ENCODE measurements at places on chromosomes 3 and 15.

GRCh38 chr3:171790898-171791691 is 19.2 kb downstream of the PLD1 start:
- no peak for DNase-seq

- no peak for DNase-seq
These were observed 10.3 kb downstream of the ATG7 start for GRCh38 chr3:11282250-11283138.

DNA sequence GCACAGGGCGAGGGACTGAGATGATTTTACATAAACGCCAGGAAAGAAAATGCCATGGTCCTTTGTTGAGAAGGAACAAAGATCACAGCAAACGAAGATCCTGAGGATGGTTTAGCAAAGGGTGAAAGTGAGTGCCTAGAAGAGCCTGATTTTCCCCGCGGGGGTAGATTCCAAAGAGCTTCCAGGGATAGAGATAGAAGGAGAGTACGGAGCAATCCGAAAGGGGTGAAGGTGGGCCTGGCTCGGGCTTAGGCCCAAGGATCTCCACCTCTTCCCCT is 977 bp downstream of the CDC25A start:
- no peak for DNase-seq

- no peak for DNase-seq
These were observed 1.5 kb downstream of the ACAD11 start for GRCh38 chr3:132657869-132658747.

- no peak for DNase-seq
These were observed 90.1 kb downstream of the NEK10 start for GRCh38 chr3:27279123-27279522.

DNA sequence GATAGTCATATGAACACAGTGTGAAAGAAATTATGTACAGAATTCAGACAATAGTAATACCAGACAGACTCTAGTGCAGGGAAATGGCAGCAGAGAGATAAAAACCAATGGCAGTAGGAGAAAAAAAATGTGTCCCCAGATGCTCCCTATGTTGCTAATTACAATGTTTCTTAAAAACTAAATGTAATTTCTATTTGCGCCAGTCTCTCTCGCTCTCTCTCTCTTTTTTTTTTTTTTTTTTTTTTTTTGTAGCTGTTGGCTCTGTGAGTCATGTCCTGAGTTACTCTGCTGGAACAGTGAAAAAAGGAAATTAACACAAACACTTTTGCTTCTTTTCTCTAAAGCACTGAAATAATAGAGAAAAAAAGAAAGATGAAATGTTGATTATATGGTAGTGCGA is 871.9 kb downstream of the GBE1 start:
- no peak for DNase-seq

- no peak for DNase-seq
These were observed 33.1 kb upstream of the FBXL22 start for GRCh38 chr15:63564093-63564492.

DNA sequence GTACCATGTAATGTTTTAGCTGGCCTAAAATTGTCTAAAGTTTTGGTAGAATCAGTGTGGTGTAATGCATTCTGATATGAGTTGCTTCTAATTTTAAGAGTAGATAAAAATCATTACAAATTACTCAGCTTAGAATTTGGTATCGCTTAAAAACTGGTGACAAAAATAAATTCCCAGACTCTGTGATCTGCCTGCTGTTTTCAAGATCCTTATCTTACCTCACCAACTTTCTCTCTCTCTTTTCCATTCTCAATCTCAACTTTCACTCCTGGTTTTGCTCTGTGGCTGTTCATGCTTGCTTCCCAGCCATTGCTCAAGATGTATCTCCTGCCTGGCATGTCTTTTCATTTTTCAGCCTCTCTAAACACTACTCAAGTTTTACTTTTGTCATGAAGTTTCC is 45.7 kb downstream of the TCF12 start:
- no peak for DNase-seq

DNA sequence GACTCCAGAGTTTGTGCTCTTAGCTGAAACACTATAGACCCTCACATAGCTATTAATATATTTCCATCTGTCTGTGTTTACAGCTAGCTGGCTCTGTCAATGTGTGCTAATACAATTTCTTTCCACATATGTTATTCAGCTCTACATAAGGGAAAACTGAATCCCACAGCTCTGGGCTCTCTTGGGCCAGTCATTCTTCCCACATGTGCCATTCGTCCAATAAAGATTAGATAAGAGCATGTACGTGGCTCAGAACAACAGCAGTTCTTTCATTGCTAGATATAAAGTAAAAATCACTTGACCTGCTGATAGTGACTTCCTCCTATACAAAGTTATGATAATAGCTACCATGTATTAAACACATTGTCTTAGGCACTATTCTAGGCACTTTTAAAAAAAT is 2.8 kb upstream of the ILDR1 start:
- DNase-seq: no peak

- DNase-seq: no peak
These were observed 31.7 kb downstream of the LINS1 start for GRCh38 chr15:100570275-100570674.

- DNase-seq: no peak
These were observed 2.2 kb downstream of the SOX2 start for GRCh38 chr3:181713676-181714612.

DNA sequence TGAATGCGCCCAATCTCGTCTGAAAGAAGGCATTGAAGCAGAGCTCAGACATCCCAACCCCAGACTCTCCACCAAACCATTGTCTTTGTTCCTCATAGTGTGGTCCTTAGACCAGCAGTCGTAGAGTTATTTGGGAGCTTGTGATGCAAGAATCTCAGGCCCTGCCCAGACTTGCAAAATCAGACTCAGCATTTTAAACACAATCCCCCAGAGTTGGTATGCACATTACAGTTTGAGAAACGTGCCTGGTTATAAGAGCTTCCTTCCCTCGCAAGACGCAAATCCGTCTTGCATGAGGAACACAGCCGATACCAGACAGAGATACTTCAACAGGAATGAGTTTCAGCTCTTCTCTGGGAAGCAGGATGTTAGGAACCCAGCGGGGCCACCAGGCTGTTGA is 38.9 kb upstream of the IREB2 start:
- DNase-seq: no peak

GRCh38 chr15:65248511-65249255 is 37.4 kb upstream of the CILP start:
- DNase-seq: peak; percentile 10

- no peak for DNase-seq
These were observed 7.3 kb downstream of the ZNF106 start for GRCh38 chr15:42483677-42484076.

GRCh38 chr3:168574455-168575158 is 478.9 kb upstream of the GOLIM4 start:
- DNase-seq: no peak

GRCh38 chr3:115832265-115832664 is 209.0 kb downstream of the GAP43 start:
- DNase-seq: no peak

DNA sequence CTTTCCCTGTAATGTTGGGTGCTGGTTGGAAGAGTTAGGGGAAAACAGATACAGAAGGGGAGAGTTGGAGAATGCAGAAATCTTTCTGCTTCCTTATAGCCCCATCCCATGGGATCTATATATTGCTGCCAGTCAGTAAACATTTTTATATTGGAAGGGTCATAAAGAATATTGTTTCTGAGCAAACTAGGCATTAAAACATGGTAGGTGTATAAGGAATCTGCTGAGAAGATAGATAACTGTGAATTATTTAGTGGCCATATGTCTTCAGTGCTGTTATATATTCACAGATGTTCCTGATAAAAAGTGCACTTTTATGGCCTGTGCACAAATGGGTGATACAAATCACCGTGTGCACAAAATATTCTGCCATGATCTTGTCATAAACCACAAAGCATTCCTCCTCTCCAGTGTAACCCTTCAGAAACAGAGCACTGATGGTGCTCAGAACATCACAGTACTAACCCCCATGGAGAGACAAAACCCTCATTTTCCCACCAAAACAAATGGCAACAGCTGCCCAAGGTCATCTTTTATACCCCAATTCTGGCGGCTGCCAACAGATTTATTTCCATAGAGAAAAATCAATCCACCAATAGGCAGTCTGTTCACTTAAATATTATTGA is 269.3 kb downstream of the SLC9A9 start:
- DNase-seq: no peak

DNA sequence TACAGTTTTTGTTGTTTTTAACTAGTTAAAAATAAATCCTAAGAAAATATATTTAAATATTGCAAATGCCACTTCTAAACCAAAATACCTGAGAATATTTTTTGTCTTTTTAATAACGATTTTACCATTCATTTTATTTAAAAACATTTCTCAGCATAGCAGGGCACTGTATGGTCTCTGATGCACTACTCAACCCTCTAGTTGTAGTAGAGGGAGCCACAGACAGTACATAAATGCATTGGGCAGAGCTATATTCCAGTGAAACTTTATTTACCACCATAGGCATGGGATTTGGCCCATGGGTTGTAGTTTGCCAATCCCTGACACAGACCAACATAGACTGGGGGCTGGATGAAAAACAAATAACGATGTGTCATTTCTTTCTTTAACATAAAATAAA is 214.4 kb upstream of the UBE2E1 start:
- DNase-seq: no peak

- DNase-seq: no peak
These were observed 14.1 kb downstream of the LACTB start for GRCh38 chr15:63135804-63136203.

DNA sequence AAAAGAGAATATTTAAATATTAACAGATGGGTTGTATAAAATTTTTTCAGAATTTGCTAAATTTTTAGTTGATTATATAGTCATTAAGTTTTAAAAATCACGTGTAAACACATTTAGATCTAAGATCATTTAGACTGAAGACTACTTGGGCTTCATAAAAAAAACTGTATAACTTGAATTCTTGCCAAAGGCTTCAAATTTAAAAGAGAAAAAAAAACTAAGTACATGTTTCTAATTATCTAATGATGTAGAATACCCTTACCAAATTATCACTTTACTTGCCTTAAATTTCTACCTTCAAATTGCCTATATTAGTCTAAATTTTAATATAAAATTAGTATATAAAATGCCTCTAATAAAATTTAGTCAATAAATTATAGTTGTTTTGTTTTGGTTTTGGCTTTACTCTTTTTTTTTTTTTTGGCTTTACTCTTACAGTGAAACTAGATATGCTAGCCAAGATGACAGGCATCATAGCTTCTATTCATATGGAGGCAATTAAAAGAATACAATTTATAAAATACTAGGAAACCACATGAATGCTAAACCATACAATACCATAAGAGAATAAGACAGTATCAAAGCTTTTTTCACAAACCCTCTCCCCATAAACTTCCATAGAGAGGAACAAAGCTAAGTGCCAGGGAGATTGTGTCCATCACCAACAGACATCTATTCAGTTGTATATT is 183.1 kb upstream of the KCNMB2 start:
- no peak for DNase-seq

DNA sequence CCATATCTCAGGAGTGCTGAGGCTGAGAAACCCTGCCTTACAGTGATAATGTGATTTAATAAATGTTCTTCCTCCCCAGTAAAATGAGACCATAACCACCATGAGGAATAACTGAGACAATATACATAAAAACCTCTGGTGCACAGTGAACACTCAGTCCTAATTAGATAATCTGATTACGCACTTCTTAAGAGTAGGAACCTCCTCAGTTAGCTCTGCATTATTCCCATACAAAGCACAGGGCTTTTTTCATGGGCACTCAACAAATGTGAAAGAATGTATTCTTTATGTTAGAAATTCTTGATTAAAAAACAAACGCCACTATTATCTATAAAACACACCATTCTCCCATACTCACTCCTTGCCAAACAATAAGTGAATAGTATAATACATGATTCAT is 97.0 kb downstream of the TNIK start:
- no peak for DNase-seq

DNA sequence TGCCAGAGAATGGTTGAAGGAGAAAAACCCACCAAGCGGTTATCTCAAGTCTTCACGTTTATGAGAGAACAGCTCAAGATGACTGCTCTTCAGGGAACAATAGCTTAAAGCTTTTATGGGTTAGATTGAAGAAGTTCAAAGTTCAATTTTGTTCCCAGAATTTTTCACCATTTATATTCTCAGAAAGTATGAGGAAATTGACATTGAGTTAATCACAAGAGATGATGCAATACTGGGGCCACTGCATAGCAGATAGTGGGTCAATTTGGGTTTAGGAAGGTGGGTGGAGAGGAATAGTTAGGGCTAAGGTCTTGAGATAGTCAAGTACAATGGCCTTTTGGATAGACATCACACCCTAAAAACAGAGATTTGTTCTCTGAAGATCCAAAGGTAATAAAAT is 539.3 kb downstream of the SQOR start:
- DNase-seq: no peak

- DNase-seq: no peak
These were observed 25.9 kb downstream of the LTF start for GRCh38 chr3:46438831-46439230.

DNA sequence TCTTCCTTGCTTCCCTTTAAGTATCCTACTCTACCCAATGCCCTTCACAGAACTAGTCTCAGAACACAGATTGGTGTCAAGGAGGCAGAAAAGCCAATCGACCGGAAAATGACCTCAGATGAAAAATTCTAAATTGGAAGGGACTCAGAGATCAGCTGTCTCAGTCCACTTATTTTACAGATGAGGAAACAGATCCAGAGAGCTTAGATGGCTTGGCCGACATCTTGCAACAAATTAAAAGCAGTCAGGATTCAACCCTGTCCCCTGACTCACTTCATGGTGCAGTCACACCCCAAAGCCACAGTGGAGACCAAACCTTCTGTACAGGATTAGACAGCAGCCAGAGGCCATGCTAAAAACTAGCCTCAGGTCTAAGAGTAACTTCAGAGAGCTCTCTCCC is 169.3 kb upstream of the BHLHE40 start:
- no peak for DNase-seq

DNA sequence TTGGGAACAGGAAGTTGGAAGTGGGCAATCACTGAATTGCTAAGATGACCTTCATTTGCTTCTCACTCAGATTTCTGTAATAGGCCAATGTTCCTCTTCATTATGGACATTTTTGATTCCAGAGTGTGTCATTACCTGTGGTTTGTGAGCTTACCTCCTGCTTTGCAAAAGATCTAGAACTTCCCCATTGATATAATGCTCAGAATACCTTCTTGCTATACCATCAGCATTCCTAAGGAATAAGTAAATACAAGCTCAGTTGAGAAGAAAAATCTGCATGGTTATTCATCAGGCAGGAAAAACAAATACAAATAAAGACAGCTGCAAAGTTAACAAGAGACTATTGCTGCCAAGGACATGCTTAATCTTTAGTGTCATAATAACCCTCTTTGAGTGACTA is 5.6 kb upstream of the RPL14 start:
- DNase-seq: no peak

- DNase-seq: no peak
These were observed 5.0 kb downstream of the LMCD1 start for GRCh38 chr3:8506571-8507061.

GRCh38 chr3:5192571-5193365 is 5.3 kb downstream of the EDEM1 start:
- DNase-seq: no peak

GRCh38 chr3:10627884-10628572 is 122.6 kb upstream of the ATP2B2 start:
- DNase-seq: no peak
